ENCODE measurements at places on chromosomes 13 and 19.

DNA sequence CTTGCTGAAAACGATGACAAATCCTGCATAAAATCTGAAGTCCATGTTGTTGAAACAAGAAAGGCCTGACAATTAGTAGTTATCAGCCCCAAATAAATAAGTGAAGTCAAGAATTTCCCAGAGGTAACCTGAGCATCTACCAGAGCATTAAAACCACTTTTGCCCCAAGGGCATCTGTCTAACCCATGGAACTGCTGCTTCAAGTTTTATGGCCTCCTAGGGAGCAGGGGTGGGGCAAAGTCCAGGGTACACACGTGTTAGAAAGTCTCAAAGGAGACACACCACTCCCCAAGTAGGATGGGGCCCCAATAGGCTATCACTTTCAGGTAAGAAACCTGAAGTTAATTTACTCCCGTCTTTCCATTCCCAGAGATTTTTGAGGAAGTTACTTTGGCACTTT lies 81.1 kb downstream of the CACNA1A start:
- no peak for DNase-seq

DNA sequence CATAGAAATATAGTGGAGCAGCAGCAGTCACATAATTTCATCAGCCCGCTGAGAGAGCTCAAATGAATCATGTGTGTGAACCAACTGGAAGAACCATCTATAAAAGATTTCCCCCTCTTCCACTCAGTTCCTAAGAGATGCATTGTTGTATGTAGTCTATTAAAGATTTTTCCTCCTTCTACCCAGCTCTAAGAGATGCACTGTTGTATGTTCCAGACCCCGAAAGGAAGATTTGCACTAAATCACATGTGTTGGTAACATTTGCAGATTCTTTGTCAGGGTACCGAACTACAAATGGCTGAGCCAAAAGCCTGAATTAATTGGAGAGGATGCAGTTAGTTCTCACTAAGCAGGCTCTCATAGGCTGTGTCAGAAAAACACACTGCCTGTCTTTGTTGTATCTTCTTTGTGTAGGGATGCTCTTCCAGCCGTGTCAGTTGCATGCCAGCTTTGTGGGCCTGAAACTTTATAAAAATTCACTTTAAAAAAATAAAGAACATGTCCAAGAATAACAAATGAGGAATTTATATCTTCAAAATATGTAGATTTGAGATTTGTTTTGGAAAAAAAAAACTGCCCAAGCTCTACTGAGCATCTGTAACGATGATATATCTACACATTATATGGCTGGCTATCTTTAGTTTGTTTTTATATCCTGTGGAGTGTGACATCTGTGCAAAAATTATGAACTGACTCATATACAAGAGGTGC lies 223.1 kb downstream of the MZT1 start:
- no peak for DNase-seq

- no peak for DNase-seq
These were observed 679 bp upstream of the ABHD8 start for GRCh38 chr19:17303940-17304267.

GRCh38 chr19:5093297-5093928 lies 124.5 kb downstream of the KDM4B start:
- no peak for DNase-seq

DNA sequence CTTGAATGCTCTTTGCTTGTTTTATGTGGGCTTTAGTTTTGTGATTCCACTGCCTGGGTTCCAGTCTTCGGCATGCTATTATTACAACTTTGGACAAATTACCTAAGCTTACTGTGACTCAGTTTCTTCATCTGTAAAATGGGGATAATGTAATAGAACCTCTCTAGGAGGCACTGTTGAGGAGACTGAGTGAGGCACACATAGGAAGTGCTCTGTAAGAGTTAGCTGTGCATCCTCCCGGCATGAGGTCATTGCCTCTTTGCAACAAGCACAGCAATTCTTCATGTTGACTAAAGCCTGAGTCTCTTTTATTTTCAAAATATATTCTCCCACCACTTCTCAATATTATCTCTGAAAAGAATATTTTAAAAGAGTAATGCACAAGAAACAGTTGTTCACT lies 227.4 kb downstream of the DLEU7 start:
- DNase-seq = no peak

DNA sequence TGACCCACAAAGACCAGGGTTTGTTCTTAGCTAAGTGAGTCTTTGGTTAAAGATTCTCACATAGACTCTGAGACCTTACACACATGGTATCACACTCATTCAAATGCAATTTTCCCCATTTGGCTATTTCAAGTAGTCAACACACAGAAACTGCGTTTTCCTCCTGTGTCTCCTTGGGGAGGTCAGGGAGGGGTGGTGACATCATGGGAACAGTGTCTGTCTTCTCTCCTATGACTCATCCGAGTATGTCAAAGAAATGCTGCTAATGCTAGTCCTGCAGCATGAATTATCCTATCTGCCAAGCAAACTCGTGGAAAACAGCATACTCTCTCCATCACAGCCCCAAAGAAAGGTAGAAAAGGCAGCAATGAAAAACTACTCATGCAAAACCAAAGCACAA lies 100.2 kb downstream of the ENOX1 start:
- no peak for DNase-seq

DNA sequence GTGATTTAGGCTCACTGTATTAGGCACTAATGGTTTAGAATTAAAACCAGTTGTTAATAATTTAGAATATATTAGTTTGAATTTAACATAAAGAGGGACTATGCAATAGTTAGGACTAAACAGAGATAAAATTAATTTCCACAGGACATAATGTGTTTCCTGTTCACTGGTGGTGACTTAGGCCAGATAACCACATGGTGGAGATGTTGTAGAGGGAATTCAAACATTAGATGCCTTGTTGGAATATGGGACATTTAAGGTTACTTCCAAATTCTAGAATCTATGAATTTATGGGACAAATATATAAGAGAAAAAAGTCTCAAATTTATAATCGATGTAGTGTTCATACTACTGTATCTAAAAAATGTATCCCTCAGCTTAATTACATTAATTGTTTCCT lies 615.5 kb upstream of the KLHL1 start:
- no peak for DNase-seq

DNA sequence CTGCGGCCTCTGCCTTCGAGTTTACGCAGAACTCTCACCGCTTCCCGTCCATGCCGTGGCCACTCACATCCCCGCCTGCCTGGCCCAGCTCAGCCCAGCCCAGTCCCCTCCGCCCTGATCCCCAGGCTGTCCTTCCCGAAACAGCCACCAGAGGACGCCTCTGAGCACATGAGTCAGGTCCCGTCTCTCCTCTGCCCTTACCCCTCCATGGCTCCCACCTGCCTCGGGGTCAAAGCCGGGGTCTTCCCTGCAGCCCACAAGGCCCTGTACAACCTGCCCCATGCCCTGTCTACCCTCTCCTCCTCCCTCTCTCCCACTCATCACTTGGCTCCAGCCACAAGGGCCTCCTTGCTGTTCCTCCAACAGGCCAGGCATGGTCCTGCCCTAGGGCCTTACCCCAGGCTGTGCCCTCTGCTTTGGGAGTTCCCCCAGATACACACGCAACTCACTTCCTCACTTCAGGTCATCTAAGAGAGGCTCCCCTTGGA lies 8.1 kb upstream of the SEMA6B start:
- peak; percentile 31 for DNase-seq

GRCh38 chr13:110214637-110215036 lies 92.3 kb downstream of the COL4A1 start:
- DNase-seq = no peak

- no peak for DNase-seq
These were observed 17.2 kb upstream of the CFAP97D2 start for GRCh38 chr13:114161644-114162532.

GRCh38 chr13:79935121-79935520 lies 405.8 kb downstream of the SPRY2 start:
- no peak for DNase-seq

- no peak for DNase-seq
These were observed 21.8 kb downstream of the EVI5L start for GRCh38 chr19:7851623-7852500.

GRCh38 chr19:55384131-55384919 lies at the start of gene TMEM238:
TMEM238 (minus strand) TSS chr19:55384292; CDS start chr19:55384259, 33 bp downstream.
- no peak for DNase-seq

DNA sequence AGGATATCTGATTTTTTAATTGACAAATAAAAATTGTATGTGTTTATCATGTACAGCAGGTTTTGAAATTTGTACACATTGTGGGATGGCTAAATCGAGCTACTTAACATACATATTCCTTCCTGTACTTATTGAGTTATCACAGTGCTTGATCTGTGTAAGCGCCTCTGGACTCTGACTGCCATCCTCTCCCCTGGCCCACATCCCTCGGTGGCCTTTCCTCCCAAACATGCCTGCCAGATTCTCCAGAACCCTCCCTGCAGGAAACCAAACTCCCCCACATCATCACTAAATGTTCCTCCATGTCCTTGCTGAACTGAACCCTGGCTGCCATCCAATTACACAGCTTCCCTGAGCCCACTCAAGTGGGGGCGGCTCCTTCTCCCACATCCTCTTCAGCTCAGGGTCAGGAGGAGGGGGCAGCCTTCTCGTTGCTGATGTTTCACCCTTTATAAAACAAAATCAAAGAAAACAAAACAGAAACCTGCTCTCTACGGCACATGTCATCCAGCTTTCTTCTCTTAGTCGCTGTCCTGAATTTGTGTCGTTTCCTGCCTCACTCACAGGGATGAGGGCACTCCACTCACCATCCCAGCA lies 97.1 kb upstream of the SPATA13 start:
- DNase-seq = no peak

DNA sequence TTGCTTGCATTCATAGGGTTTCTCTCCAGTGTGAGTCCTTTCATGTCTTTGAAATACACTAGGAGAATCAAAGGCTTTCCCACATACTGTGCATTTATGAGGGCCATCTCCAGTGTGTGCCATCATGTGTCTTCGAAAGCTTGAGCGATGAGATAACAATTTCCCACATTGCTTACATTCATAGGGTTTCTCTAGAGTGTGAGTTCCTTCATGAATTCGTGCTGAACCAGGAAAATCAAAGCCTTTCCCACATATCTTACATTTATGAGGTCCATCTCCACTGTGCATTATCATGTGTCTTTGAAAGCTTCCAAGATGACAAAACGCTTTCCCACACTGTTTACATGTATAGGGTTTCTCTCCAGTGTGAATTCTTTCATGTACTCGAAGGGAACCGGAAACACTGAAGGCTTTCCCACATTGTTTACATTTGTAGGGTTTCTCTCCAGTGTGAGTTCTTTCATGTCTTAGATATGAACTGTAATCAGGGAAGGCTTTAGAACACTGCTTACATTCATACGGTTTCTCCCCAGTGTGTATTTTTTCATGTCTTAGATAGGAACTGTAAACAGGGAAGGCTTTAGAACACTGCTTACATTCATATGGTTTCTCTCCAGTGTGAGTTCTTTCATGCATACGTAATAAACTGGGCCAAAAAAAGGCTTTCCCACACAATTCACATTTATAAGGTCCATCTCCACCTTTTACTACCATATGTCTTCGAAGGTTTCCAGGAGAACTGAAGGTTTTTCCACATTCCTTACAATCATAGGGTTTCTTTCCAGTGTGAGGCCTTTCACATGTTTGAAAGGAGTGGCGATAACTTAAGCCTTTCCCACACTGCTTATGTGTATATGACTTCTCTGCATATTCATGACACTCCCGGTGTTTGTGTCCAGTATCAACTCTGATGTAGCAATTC lies 21.4 kb downstream of the ZNF44 start:
- no peak for DNase-seq

- DNase-seq = no peak
These were observed 25.8 kb upstream of the CEACAM1 start for GRCh38 chr19:42554046-42554575.

- no peak for DNase-seq
These were observed 353.1 kb downstream of the EFNB2 start for GRCh38 chr13:106182404-106182803.

DNA sequence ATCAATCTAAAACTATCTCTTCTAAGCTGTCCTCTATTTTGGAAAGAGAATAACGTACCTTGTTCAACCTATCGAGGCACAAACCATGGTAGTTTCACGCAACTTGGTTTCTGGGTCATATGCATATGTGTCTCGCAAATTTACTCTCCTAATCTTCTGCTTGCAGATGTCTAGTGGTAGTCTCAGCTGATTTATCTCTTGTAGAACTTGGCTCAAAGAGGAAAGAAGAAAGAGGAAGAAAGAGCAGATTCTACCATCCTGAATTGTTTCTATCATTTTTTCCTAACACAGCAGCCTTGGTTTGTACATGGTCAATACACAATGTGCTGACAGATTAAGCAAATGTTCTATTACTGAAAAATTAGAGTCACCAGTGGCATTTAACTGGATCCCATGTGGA lies 282.3 kb downstream of the SPRY2 start:
- DNase-seq = no peak

DNA sequence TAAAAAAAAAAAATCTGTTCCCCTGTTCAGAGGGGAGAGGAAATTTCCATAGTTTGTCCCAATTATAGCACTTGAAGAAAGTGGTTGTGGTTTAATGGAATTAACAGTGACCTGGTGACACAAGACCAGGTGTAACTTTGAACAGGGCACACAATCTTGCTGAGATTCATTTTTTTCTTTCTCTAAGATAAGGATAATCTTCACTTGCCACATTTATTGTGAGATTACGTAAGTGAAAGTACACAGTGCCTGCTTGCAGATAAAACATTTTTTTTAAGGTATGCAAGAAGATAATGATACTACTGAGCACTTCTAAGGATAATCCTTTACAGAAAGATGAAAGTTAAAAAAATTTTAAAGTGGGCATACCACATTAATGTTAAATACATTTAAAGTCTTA lies 448.1 kb downstream of the DIAPH3 start:
- no peak for DNase-seq

DNA sequence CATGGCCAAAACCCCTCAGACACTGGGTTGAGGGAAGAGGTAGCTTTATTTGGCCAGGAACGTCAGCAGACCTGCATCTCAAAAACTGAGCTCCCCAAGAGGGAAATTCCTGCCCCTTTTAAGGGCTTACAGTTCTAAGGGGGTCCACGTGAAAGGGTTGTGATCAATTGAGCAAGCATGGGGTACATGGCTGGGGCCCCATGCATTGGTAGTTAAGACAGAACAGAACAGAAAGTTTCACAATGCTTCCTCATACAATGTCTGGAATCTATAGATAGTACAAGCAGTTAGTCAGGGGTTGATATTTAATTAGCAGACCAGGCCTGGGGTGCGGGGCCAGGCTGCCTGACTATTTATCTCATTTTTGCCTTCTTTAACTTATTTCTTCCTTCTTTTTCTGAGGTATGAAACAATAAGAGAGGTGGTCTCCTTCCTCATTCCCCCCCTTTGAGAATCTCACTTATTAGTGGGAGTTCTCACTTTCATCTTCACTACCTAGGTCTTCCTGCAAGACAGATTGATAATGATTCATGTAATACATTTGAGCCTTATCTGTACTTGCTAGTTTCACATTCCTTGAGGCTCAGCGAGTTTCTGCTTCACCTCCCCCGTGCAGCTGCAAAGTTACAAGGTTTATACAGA lies 84.8 kb downstream of the SLC25A15 start:
- DNase-seq = no peak

GRCh38 chr13:109939180-109939579 lies 152.8 kb upstream of the IRS2 start:
- no peak for DNase-seq

GRCh38 chr19:55353803-55354697 lies 469 bp downstream of the COX6B2 start:
- DNase-seq = peak; percentile 29

Data from stimulated activated CD8-positive, alpha-beta memory T cell treated with anti-CD3 and anti-CD28 coated beads, Interleukin-15, amount 100 ng/mL, for 24 hours (primary cell).